ENCODE measurements at places on chromosomes 4 and X.

DNA sequence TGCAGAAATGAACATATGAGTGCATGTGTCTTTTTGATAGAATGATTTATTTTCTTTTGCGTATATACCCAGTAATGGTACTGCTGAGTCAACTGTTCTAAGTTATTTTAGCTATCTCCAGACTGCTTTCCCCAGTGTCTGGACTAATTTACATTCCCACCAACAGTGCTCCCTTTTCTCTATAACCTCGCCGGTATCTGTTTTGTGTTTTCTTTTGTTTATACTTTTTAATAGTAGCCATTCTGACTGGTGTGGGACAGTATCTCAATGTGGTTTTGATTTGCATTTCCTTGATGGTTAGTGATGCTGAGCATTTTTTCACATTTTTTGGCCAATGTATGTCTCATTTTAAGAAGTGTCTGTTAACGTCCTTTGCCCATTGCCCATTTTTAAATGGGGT lies 218.6 kb upstream of the KCNIP4 start:
- DNase-seq = no peak

DNA sequence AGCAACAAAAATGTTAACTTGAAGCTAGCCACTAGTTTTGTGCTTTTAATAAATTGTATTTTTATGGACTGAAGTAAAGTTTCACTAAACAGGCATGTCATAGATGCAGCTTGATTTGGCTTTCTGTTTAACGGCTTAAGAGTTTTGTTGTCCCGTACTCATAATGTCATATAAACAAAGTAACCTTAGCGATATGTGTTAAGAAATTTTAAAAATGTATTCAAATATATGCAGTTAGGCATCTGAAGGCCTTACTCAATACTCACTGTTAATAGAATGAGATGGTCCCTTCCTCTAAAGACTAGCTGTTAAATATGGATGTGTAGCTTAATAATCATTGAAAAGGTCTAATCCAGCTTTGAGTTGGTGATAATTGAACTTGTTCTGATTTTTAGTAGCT lies 1.0 kb upstream of the SCLT1 start:
- peak; percentile 33 for DNase-seq

- DNase-seq = peak; percentile 90
These were observed 6.0 kb downstream of the SEL1L3 start for GRCh38 chr4:25856756-25857155.

- DNase-seq = no peak
These were observed 793 bp downstream of the TSPAN7 start for GRCh38 chrX:38561951-38562719.

DNA sequence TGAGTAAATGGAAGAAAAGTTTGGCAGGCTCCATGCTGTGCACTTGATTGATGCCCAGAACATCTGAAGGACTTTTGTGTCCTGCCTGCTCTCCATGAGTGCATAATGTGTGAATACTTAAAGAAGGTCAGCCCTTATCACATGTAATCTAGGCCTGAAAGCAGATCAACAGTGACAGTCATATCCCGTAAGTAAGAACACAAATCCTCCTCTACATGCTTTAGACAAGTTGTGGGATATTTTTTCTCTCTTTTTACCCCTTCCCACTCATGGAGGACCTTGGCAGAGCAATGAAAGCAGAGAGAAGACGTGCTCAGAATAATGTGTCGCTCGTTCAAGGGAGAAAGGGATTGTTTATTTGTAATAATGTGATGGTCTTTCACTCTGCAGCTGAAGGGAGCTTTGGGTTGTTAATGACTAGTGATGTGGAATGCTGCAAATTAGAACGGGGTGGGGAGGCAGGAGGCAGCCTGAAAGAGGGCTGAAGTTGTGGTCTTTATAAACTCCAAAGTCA lies 286.6 kb downstream of the BMPR1B start:
- no peak for DNase-seq

GRCh38 chrX:153348421-153348820 lies 14.5 kb downstream of the ZNF275 start:
- DNase-seq = no peak

DNA sequence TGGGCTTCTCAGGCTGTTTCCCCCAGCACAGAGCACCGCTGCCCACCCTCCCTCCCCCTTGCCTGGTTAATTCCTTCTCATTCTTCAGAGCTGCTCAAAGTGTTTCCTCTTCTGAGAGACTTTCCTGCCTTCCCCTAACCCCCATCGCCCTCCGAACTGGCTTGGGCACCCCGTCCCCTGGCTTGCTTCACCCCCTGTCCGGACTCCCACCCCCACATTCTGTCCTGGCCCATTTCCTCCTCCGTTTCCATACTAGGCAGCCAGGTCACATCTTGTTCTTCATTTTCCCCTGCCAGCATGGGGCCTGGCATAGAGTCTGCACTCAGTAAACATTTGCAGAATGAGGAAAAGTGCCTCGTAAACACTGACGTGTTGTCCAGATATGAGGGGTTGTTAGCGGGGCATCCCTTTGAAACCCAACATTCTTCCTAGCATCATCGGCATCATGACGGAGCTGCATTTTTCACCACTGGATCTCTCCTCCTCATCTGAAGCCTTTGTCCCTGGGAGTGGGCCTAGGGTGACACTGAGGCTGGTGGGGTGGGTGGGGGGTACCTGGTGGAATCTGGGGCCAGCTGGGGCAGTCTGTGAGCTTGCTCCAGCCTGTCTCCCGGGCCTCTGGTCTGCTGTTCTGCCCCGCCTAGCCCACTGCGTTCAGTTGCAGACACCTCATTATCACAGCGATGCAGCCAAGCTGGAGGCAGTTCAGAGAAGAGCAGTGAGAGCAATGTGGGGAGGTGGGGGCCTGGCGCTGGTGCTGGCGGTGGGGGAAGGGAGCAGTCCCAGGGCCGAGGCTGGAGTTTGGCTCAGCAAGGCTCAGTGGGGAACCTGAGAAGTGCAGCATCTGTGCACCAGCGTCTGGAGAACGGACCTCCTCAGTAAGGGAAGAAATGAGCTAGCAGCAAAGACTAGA lies 149.4 kb upstream of the PJA1 start:
- no peak for DNase-seq

DNA sequence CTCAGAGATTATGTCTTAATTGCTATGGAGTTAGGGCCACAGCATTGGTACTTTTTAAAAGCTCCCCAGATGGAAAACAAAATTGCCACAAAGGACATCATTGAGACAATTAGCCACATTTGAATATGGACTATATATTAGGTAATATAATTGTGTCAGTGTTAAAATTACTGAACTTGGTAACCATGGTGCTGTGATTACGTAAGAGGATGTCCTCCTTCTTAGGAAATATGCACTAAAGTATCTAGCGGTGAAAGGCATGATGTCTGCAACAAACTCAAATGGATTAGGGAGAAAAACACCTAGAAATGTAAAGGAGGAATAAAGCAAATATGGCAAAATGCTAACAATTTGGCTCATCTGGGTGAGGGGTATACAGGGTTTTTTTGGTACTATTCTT lies 89.9 kb upstream of the PAK3 start:
- no peak for DNase-seq

GRCh38 chr4:76546759-76547742 lies 112.0 kb downstream of the SHROOM3 start:
- no peak for DNase-seq

- no peak for DNase-seq
These were observed 63.2 kb upstream of the ALB start for GRCh38 chr4:73340917-73341316.

DNA sequence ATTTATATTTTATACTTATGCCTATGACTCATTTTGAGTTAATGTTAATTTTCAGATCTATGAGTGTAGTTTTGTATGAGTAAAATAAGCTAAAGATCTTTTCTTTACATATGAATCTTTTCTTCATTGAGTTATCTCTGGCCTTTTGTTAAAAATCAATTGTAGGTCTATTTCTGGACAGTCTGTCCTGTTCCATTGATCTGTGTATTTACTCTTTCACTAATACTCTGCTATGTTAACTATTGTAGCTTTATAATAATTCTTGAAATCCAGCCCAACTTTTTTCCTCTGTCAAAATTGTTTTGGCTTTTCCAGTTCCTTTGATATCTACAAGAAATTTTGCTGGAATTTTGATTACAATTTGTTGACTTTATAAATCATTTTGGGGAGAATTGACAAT lies 177.0 kb downstream of the RBM46 start:
- DNase-seq = no peak

DNA sequence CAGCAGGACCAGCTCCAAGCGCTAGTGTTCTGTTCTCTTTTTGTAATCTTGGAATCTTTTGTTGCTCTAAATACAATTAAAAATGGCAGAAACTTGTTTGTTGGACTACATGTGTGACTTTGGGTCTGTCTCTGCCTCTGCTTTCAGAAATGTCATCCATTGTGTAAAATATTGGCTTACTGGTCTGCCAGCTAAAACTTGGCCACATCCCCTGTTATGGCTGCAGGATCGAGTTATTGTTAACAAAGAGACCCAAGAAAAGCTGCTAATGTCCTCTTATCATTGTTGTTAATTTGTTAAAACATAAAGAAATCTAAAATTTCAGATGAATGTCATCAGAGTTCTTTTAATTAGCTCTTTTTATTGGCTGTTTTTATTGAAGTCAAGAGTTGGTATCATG lies 186.5 kb downstream of the AR start:
- DNase-seq = no peak

DNA sequence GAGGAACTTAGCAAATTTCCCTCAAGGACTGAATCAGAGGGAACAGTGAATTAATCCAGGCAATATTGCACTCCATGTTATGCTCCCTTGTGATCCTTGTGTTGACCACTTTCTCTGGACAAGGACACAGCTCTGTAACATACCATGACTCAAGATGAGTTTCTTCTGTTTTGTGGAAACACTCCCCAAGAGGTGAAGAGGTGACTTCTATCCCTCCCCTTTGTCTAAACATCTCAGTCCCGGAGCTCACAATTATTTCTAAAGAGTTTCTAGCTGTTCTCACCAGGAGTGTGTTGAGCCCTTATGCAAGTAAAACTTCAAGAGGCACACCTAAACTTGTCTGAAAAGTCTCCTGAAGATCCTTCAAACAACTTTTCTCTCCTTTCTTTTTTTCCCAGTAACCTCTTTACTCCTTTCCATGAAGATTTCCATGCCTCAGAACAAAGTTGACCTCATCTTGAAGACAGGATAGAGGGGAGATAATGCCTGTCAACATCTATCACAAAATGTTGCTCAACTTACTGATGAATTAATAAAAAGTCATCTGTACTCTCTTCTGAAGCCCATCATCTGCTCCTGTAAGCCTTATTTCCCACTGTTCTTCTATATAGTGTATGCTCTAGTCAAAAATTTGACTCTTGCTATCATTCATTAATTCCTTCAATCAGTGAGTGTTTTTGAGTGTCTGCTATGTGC lies 429.1 kb downstream of the SPRY1 start:
- no peak for DNase-seq

- DNase-seq = peak; percentile 65
These were observed 7.7 kb downstream of the OCIAD2 start for GRCh38 chr4:48898733-48899431.

- DNase-seq = no peak
These were observed 3.8 kb downstream of the TET2 start for GRCh38 chr4:105150503-105150902.

- no peak for DNase-seq
These were observed 243.8 kb downstream of the PALLD start for GRCh38 chr4:168740691-168741090.

DNA sequence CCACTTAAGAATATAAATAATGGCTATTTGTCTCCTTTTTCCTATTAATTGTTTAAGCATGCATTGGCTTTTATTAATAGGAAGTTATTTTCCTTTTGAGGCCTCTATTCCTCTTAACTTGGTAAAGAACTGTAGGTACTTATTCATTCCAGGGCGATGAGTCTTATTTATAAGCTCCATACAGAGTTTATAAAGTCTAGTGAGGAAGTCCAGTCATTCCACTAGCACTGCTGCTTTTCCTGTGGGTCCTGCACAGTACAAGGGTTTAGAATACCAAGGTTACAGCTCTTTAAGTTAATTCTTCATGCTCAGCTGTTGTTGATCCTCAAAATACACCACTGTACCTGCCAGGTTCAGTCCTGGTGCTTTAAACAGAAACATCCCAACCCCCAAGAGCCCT lies 28.5 kb upstream of the WNK3 start:
- no peak for DNase-seq

- DNase-seq = peak; percentile 72
These were observed at the start of gene NPY1R for GRCh38 chr4:163332526-163333406. NPY1R (minus strand) TSS chr4:163332596; CDS start chr4:163326554, 6,042 bp downstream.
